ENCODE measurements at places on chromosomes 4 and X. TPM values are rescaled to one million over a fixed set of nuclear protein-coding genes. Genes with fewer than 3 reads are reported as not detected.

GRCh38 chrX:84335121-84335520, 147.1 kb upstream of the RPS6KA6 start:
- H3K4me1 ChIP-seq, result no peaks in the 10 kb centered on the region
- H3K4me3 ChIP-seq, result no peak overlapping the region
- H3K27me3 ChIP-seq, result no peaks in the 10 kb centered on the region
- H3K27ac ChIP-seq, result no peak overlapping the region
- DNase-seq, result no peak
- H3K36me3 ChIP-seq, result no peaks in the 10 kb centered on the region

DNA sequence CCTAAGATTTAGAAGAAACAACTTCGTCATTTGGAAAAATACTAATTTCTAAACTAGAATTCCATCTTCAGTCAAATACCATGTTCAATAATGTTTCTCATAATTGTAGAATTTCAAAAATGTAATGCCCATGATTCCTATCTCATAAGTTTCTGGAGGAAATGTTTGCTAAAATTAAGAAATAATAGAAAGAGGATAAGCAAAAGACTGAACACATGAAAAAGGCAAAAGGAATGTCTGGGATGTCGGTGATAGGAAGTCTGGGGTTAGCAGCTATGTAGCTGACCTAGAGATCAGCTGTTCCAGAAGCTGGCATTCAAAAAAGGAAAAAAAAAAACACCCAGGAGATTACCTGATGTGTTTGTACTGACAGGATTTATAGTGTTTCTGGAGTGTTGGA, 18.9 kb upstream of the PCDH10 start:
- H3K36me3 ChIP-seq, result no peaks in the 10 kb centered on the region
- H3K4me1 ChIP-seq, result no peaks in the 10 kb centered on the region
- no peak overlapping the region for H3K27ac ChIP-seq
- H3K4me3 ChIP-seq, result no peak overlapping the region
- no peak for DNase-seq
- no peaks in the 10 kb centered on the region for H3K27me3 ChIP-seq

The GAGE12J gene
- not detected for total RNA-seq

The BTC gene
- 6.3 TPM for total RNA-seq

The THOC2 gene
- total RNA-seq, result 82.0 TPM

The GATA1 gene
- total RNA-seq, result 0.49 TPM

DNA sequence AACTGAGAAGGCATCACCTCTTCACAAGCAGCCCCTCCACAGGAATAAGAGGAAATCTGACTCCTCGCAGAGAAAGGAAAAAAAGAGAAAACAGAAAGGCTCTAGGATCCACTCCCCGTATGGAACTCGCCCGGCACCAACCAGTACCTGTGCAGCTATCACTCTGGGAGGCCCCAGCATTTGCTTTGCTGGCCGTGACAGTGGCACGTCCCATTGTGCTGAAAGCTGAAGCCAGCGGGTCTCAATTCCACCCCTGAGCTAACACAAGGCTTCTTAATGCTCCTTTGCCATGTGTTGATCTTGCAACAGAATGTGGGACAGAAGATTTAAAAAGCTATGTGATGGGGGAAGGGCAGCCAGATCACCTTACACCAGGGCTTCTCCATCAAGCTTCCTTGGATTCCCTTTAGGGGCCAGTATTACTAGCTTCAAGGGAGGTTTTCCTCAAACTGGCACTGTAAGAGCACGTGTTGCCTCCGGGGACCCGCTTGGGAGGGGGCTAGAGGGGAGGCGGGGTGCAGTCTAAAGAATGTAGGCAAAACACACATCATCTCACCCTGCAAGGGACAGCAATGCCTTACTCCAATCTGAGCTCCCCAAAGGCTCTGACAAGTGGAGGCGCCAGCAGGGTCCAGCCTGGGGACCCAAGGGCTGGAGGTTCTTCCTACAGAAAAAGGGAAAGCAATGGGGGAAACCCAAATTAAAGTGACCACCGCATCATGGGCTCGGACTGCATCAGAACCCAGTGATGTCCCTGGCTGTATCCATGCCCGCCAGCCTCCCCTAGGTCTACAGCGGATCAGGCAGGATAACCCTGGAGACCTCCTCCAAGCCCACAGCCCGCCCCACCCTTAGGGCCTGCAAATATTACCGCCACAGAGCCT, 1.2 kb downstream of the USP46 start:
- no peaks in the 10 kb centered on the region for H3K27me3 ChIP-seq
- H3K4me3 ChIP-seq, result peak overlapping the region; percentile 88
- no peak overlapping the region for H3K27ac ChIP-seq
- no peak for DNase-seq
- H3K4me1 ChIP-seq, result peaks cover 31% of the 10 kb centered on the region
- no peaks in the 10 kb centered on the region for H3K36me3 ChIP-seq

- H3K27ac ChIP-seq, result peak overlapping the region; percentile 42
- no peaks in the 10 kb centered on the region for H3K27me3 ChIP-seq
- H3K36me3 ChIP-seq, result no peaks in the 10 kb centered on the region
Observed at GRCh38 chr4:9996319-9997110, 24.8 kb downstream of the SLC2A9 start.

DNA sequence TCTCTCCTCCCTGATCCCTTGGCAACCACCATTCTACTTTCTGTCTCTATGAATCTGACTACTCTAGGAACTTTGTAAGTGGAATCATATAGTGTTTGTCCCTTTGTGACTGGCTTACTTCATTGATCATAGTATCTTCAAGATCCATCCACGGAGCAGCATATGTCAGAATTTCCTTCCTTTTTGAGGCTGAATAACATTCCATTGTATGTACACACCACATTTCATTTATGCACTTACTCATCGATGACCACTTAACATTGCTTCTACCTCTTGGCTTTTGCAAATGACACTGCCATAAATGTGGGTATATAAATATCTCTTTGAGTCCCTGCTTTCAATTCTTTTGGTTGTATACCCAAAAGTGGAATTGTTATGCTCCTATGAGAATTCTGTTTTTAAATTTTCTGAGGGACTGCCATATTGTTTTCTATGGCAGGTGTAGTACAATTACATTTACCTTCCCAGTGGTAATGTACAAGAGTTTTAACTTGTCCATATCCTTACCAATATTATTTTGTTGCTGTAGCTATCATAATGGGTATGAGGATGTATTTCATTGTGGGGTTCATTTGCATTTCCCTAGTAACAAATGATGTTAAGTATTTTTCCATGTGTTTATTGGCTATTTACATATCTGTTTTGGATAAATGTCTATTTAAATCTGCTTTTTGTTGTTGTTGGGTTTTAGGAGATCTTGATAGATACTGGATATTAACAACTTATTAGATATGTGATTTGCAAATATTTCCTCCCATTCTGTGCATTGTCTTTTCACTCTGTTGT, 466.1 kb downstream of the C4orf33 start:
- no peak overlapping the region for H3K27ac ChIP-seq
- no peaks in the 10 kb centered on the region for H3K36me3 ChIP-seq
- no peak overlapping the region for H3K4me3 ChIP-seq
- H3K4me1 ChIP-seq, result no peaks in the 10 kb centered on the region
- DNase-seq, result no peak

The L1CAM gene
- 1.1 TPM for total RNA-seq

DNA sequence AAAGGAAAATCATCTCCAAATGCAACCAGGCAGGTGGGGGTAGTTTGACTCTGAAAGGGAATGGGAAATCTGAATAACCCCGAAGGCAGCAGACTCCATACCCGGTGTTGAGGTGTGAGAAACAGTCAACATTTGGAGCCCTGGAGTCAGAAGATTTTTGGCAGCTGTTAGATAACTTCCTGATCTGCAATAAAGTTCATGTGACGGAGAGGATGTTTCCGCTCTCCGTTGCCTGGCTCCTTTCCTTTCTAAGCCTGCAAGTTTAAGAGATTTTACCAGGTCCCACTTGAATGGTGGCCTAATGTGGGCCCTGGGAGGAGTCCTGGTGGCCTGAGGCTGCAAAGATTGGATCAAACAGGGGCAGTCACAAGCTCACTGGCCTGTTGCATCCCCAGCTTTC, 27.7 kb downstream of the HAND2 start:
- no peak for DNase-seq
- no peak overlapping the region for H3K4me3 ChIP-seq
- peaks cover 15% of the 10 kb centered on the region for H3K4me1 ChIP-seq
- no peaks in the 10 kb centered on the region for H3K36me3 ChIP-seq
- H3K27me3 ChIP-seq, result peaks cover 4% of the 10 kb centered on the region
- H3K27ac ChIP-seq, result no peak overlapping the region

The ENPP6 gene
- 0.34 TPM for total RNA-seq

The GLUD2 gene
- total RNA-seq, result 1.7 TPM

The DDIT4L gene
- not detected for total RNA-seq

- H3K4me1 ChIP-seq, result no peaks in the 10 kb centered on the region
- H3K4me3 ChIP-seq, result no peak overlapping the region
- H3K36me3 ChIP-seq, result no peaks in the 10 kb centered on the region
- no peaks in the 10 kb centered on the region for H3K27me3 ChIP-seq
- no peak overlapping the region for H3K27ac ChIP-seq
Observed at GRCh38 chr4:44760142-44760898, 34.0 kb upstream of the GNPDA2 start.

The TMEM31 gene
- not detected for total RNA-seq

The BRS3 gene
- total RNA-seq, result not detected

DNA sequence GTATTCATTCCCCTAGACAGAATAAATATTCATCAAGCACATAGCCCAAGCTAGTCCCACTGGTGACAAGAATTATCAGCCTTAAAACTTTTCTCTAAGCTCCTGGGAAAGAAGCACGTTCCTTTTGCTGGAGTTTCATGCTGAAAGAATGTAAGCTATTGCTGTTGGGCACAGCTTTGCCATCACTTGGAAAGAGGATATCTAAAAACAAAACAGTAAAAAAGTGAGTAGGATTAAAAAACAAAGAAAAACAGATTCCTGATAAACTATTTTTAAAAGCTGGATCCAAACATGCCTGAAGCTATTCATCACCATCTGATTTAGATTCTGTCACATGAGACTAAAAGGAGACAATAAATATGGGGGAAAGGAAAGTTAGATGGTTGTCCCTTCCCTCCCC, 176.8 kb downstream of the SCFD2 start:
- H3K27ac ChIP-seq, result no peak overlapping the region
- H3K36me3 ChIP-seq, result no peaks in the 10 kb centered on the region
- H3K4me1 ChIP-seq, result no peaks in the 10 kb centered on the region
- no peak for DNase-seq
- H3K4me3 ChIP-seq, result no peak overlapping the region

DNA sequence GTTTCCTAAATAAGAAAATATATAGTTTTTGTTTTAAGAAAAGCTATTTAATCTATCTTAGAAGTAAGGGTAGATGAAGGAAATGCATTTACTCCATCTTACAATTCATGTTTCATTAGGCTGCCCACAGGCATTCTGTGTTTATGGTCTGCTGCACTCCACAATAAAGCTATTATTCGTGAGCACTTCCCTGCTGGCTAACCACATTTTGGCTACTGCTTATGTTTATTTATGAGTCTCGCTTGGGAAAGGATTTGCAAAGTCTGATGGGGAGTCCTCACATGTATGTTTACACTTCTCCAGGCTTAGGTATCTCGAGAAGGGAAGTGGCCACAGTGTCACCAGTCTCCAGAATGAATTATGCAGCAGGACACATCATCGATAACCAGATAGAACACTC, 260.8 kb upstream of the VCX start:
- no peaks in the 10 kb centered on the region for H3K27me3 ChIP-seq
- no peaks in the 10 kb centered on the region for H3K4me1 ChIP-seq
- H3K36me3 ChIP-seq, result no peaks in the 10 kb centered on the region

DNA sequence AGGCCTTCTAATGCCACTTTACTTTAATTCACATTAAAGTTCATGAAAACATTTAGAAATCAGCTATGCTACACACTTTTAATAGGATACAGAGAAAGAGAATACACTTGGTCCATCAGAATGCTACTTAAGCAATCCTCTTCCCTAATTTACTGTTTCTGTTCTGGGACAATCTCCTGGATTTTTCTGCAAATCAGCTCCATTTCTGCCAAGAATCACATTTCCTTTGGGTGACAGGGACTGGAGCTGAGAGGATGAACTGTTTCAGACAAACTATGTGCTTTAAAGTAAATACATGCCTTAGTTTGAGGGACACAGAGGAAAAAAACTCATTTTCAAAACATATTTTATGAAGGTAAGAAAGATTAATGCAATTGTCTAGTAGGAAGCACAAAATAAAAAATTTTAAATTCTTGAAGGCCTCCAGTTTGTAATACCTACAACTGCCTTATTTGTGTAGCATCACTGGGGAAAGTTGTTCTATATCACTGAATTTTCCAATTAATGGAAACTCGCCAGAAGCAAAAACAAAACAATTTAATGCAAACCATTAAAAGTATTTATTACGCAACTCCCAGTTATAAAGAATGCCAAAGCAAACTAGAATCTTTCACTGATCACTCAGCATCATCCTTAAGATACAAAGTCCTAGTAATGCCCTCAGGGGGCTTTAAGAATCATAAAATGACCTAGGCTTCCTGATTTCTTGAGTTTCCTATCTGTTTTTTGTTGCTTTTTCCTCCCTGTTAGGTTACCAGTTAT, 36.3 kb downstream of the BCLAF3 start:
- no peak for DNase-seq
- no peak overlapping the region for H3K4me3 ChIP-seq
- H3K4me1 ChIP-seq, result no peaks in the 10 kb centered on the region

DNA sequence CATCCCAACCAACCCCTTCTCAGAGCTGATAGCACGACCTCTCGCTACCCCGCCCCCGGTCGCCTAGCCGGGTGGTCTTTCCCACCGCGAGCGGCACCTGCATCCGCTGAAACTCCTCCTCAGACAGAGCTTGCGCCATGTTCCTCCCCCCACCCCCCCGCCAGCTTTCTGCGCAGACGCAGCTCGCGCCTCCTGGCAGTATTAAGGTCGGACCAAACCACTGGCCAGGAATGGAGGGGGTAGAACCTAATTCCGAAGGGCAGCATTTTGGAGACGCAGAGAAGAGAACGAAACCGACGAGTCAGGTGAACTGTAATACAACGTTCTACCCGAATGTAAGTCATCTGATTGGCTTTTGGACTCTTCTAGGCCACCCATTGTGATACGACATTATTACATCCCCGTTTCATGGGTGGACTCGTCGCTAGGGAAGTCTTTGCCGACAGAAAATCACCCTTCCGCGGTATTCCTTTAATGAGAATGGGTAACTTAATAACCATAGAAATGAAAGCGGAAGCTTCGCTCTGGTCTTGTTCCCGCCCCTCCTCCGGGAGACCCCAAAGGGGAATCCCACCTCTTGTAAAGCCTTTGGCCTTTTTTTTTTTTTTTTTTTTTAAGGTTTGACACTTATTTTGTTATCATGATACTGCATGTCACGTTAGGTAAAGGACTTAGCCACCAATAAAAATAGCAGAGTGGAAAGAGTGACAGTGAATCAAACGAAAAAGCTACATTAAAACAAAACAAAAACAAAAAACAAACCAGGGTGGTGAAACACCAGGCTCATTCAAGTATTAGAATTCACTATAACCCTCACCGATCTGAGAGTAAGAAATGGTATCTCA, at the start of gene GRIPAP1:
TSS of gene GRIPAP1 (minus strand) at position 174 of the 845 bp plus-strand sequence. CDS start at position 139, 35 bp downstream.
- no peaks in the 10 kb centered on the region for H3K4me1 ChIP-seq
- peak within 1 kb of the TSS; percentile 72 for H3K4me3 ChIP-seq
- peak; percentile 65 for DNase-seq

DNA sequence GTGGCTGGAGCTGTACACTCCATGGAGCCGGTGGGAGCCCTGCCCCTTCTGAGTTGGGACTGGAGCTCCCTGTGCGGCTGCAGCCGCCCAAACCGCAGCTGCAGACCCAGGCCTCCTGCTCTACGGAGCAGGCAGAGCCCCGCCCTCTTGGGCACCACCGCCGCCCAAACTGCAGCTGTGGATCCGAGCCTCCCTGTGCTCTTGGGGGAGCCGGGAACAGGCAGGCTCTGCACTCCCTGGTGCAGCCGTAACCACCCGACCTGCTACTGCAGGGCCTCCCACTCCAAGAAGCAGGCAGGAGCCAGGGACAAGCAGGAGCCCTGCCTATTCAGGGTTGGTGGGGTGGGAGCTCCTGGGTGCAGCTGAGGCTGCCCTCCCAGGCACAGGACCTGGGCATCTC, 237.5 kb upstream of the ATP6AP2 start:
- no peak overlapping the region for H3K27ac ChIP-seq
- no peaks in the 10 kb centered on the region for H3K36me3 ChIP-seq
- DNase-seq, result peak; percentile 40
- H3K4me1 ChIP-seq, result no peaks in the 10 kb centered on the region
